ENCODE measurements at places on chromosomes 1 and 21. TPM values are rescaled to one million over a fixed set of nuclear protein-coding genes. Genes with fewer than 3 reads are reported as not detected.

KRTAP19-1 gene
- total RNA-seq, result not detected

SVBP gene
- total RNA-seq, result 23.7 TPM

FBXO28 gene
- 17.3 TPM for total RNA-seq

RABGGTB gene
- 46.9 TPM for total RNA-seq

FNDC10 gene
- 6.3 TPM for total RNA-seq

ZNF593OS gene
- total RNA-seq, result not detected

ARMH1 gene
- total RNA-seq, result 1.2 TPM

MATN1 gene
- not detected for total RNA-seq

SLC45A1 gene
- 4.3 TPM for total RNA-seq

TDRKH gene
- total RNA-seq, result 1.1 TPM

KIRREL1 gene
- total RNA-seq, result 110 TPM

NOS1AP gene
- 0.39 TPM for total RNA-seq

RNU1-4 gene
- under 0.01 TPM for total RNA-seq

CFHR3 gene
- total RNA-seq, result not detected

SMG5 gene
- 46.6 TPM for total RNA-seq

ZMYND12 gene
- total RNA-seq, result 0.96 TPM

KRTAP10-9 gene
- not detected for total RNA-seq

ZSWIM5 gene
- total RNA-seq, result 0.08 TPM

UBXN10 gene
- 0.13 TPM for total RNA-seq

PRPF38A gene
- total RNA-seq, result 10.0 TPM

TMEM82 gene
- not detected for total RNA-seq

MYOG gene
- 22.8 TPM for total RNA-seq

AADACL4 gene
- total RNA-seq, result not detected

RHOU gene
- 10.1 TPM for total RNA-seq

GJA8 gene
- total RNA-seq, result not detected

TRPM2 gene
- not detected for total RNA-seq

CAMSAP2 gene
- 16.0 TPM for total RNA-seq

NHLH1 gene
- not detected for total RNA-seq

FALEC gene
- total RNA-seq, result not detected

DENND2C gene
- 1.2 TPM for total RNA-seq
